ENCODE measurements at places on chromosomes 6 and 20.

DNA sequence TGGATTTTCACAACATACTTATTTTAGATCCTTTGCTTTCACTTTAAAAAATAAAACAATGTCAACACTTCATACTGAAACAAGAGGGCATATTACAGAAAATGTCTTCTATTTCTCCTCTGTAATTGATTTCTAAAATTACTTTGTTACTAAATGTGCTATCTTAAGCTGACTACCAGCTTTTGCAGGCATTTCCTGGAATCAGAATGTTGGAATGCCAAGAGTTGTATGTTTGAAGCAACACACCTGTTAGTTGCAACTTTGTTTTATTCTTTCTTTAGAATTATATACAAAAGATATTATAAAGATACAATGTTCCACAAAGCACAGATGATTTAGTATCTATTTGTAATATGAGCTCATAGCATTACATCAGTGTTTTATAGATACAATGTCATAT is 62.5 kb upstream of the TMEM170B start:
- DNase-seq, result no peak

DNA sequence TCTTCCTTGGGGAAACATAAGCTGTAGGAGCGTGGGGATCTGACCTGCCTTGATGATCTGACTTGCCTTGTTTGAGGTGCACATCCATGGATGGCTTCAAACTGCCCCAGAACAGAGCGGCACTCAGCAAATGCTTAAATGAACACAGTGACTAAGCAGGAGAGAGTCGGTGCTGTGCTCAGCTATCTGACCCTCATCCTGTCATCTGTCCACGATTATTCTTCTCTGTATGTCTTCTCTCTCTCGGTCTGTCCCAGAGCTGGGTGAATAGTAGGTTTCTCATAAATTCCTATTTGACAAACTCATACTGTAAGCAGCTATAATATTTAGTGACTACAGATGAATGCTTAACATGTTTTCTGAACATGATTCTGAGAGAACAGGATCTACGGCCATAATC is 37.3 kb downstream of the TRAM2 start:
- DNase-seq, result no peak

- no peak for DNase-seq
Measured at GRCh38 chr20:9520086-9520485, 5.7 kb downstream of the LAMP5 start.

GRCh38 chr6:35057449-35058357 is 83.4 kb downstream of the TCP11 start:
- DNase-seq, result no peak

DNA sequence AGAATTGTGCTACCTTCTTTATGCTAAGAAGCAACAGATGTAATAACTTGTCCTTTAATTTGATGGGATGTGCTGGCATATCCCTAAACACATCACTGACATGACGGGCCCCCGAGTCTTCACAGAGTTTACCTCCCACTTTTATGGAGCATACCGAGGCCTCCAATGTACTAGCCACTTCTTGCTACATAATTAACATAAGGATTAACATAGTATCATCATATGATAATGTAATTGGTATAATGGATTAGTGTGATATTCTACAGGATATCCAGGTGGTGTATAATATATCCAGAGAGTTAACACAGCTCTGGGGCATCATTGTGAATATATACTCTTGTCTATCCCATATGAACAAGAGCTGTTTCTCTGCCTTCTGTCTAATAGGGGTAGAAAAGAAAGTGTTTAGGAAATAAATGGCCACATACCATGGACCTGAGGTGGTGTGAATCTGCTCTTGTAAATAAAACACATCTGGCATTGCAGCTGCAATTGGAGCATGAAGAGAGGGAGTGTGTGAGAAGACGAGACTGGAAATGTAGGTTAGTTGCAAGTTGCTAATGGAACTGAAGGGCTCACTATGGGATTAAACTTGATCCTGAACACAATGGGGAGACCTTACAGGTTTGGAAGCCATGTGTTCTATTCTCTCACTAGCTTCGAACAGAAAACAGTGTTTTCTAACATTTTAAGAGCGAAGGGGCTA is 102.3 kb downstream of the IYD start:
- DNase-seq, result no peak

GRCh38 chr6:125213939-125214338 is 60.4 kb downstream of the TPD52L1 start:
- no peak for DNase-seq

DNA sequence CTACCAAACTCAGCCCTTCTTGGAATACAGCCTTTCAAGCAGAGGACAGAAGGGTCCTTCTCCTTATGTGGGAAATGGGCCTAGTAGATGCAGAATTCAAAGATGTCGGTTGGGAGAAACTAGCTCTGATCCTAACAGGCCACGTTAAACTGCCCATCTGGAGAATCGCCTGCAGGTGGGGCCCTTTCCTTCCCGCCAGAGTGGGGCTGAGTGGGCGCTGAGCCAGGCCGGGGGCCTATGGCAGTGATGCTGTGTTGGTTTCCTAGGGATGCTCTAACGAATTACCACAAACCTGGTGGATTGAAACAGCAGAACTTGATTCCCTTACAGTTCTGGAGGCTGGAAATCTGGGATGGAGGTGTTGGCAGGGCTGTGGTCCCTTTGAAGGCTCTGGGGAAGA is 9.1 kb downstream of the MAPK13 start:
- no peak for DNase-seq

GRCh38 chr6:14380086-14380820 is 262.7 kb downstream of the CD83 start:
- no peak for DNase-seq

DNA sequence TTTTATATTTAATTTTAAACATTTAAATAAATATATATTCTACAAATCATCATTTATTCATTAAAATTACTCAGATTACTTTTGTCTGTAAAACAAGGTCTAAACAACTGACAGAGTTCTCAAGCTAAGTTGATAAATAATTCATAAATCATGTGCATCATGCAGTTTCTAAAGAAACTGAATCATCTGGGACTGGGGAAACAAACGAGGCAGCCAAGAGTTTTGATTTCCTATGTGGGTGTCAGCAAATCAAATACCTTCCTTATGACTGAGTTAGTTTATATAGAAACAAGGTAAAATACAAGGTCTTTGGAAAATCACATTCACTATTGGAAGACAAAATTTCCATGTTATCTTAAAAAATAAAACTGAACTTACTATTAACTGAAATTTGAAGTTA is 149.9 kb upstream of the BEND6 start:
- DNase-seq, result no peak

- DNase-seq, result peak; percentile 79
Measured at GRCh38 chr6:33787954-33788693, 806 bp downstream of the LEMD2 start.

- DNase-seq, result no peak
Measured at GRCh38 chr6:119562168-119562567, 212.6 kb upstream of the MAN1A1 start.

GRCh38 chr6:37943436-37944058 is 124.0 kb downstream of the ZFAND3 start:
- DNase-seq, result no peak
